ENCODE measurements at places on chromosomes 5 and 9.

- DNase-seq = no peak
Measured at GRCh38 chr5:59799668-59800346, 93.7 kb downstream of the PDE4D start.

DNA sequence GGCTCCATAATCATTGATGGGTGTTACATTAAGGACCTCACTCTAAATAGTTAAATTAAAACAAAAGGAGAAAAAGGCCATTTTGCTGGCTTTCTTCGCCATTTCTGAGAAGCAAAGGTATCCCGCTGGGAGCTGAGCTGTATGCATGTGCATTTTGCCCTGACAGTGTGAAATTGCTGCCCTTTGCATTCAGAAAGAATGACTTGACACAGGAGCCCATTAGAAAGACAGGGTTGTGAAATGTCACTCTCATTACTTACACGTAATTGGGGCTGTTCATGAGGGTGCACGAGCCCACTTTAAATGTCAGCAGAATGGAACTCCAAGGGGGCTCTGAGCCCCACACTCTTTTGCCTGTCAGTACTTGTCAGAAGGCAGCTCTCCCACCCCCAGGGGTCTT lies 85.0 kb downstream of the SEMA4D start:
- DNase-seq = no peak

DNA sequence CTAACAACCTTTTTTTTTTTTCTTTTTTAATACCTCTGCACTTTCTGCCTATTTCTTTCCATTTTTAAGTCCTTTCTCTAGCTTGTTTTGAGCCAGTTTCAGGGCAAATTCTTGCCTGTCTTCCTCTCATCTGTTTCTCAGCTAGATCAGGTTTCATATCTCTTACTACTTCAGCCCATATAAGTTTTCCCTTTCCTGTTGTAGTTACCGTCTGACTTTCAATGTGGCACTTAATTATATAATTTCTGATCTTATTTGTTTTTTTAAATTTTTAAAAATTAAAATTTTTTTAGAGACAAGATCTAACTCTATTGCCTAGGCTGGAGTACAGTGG lies 104.7 kb upstream of the ELL2 start:
- DNase-seq = no peak

GRCh38 chr5:174291162-174291561 lies 245.7 kb downstream of the NSG2 start:
- DNase-seq = no peak

DNA sequence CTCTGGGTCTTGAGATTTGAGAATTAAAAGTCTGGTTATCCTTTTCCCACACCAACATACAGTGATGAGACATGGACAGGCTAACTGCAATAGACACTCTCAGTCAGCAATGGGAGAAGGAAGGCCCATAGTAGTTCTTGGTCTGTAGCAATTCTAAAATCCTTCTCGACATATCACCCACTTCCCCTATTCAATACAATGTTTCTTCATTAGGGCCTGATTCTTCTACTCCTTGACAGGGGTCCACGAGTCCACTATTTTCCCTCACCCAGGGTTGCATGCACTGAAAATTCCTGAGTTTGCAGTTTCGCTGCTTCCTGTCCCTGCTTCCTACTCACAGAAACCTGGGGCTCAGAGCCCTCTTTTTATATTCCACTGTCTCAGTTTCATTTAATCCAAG lies 402.8 kb downstream of the MAT2B start:
- DNase-seq = no peak

DNA sequence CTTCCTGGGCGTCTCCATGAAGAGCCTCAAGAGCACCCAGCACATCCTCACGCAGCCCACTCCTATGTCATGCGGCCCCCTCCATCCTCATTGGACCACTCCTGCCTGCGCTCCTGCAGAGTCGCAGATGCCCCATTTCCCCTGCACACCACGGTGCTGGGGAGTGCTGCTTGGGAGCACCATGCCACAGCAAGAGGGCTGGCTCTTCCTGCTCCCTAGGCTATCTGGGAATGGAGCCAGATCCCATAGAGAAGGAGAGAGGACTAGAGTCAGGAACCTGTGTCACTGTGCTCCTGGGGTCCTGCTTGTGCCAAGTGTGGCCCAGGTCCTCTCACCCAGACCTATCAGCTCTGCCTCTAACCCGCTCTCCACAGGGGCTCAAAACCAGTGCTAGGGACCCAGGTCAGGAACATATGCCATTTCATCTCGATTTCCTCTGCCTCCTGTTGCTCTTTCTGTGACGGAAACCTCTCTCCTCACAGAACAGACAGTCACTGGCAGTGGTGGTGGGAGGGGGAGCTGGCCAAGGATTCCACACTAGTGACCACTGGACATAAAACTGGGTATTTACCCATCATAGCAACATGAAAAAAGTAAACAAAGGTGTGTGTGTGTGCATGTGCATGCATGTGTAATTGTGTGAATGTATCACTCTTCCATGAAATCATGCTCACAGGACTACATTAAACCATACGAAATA lies 178.4 kb downstream of the TTLL11 start:
- DNase-seq = no peak

GRCh38 chr5:181035991-181036815 lies 3.9 kb upstream of the BTNL9 start:
- no peak for DNase-seq

GRCh38 chr5:17805227-17805825 lies 171.1 kb downstream of the TAF11L14 start:
- DNase-seq = no peak

DNA sequence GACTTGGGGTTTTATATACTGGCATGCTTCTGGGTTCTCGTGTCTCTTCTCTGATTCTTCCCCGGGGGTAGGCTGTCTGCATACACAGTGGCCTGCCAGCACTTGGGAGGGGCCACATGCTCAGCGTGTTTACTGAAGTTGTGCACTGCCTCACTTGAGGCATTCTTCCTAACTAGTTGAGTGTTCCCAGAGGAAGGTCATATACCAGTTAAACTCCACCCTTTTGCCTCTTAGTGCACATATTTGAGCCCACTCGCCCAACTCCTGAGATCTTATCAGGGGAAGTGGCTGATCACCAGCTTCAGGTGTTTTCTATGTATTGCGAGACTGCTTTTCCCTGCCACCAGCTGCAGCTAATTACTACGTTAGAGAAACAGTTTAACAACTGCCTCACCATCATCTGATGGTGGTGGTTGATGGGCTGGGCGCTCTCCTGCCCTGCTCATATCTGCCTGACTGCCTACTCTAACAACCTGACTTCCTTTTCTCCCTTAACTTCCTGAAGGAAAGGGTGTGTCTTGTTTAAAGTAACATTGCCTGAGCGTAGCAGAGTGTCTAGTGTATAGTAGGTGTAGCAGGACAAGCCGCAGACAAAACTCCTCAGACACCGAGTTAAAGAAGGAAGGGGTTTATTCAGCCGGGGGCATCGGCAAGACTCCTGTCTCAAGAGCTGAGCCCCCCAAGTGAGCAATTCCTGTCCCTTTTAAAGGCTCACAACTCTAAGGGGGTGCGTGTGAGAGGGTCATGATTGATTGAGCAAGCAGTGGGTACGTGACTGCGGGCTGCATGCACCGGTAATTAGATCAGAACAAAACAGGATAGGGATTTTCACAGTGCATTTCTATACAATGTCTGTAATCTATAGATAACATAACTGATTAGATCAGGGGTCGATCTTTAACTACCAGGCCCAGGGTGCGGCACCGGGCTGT lies 60.1 kb upstream of the CLINT1 start:
- DNase-seq = no peak

DNA sequence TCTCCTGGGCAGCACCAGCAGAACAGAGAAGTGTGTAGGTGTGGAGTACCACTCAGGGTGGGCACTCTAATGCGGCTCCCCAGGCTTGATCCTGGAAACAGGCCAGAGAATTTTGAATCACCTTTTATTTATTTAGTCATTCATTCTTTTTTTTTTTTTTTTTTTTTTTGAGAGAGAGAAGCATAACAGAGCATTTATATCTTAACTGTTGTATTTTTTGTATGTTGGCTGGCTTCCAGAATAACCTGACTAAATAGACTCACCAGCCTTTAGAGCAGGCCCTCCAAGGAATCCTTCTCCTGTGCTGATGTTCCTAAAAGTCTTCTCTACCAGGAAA lies 153.4 kb downstream of the PIK3R1 start:
- no peak for DNase-seq

- DNase-seq = no peak
Measured at GRCh38 chr5:2283481-2284045, 400.8 kb upstream of the IRX4 start.

GRCh38 chr9:83536332-83536731 lies 1.9 kb downstream of the FRMD3 start:
- no peak for DNase-seq

DNA sequence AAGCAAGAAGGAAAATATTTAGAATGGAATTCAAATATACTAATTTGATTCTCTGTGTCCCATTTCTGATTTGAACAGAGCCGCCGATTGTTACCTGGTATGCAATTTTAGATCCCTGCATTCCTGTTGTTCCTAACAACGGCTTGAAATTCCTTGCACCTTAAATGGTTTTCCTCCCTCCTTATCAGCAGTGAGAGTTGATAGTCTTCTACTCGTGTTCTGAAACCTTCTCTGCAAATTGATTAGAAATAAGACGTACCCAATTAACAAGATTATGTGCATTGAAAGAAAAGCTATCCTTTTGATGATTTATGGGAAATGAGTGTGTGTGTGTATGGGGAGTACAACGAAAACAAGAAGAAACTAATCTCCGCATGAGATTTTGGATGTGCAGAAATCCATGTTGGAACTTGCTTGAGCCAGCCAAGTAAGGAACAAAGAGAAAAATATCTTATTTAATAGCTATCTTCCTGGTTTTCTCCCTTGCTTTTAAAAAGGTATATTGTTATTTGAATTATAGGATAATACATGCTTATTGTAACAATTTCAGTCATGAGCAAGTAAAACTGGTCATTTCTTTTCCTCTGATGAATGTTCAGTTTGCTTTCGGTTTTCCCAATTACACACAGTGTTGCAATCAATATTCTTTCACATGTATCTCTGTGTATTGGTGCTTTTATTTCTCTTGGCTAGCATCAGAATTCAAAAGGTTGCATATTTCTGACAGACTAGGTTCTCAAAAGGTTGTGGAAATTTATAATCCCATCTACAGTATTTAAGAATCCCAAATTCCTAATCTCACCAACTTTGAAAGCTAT lies 211.1 kb upstream of the ACTBL2 start:
- DNase-seq = no peak

GRCh38 chr5:59829386-59829785 lies 64.1 kb downstream of the PDE4D start:
- no peak for DNase-seq

- DNase-seq = no peak
Measured at GRCh38 chr5:150582241-150583109, 58.0 kb upstream of the SYNPO start.

- DNase-seq = no peak
Measured at GRCh38 chr5:15354021-15354420, 146.0 kb upstream of the FBXL7 start.

GRCh38 chr5:156783092-156783491 lies 67.0 kb upstream of the PPP1R2B start:
- no peak for DNase-seq

DNA sequence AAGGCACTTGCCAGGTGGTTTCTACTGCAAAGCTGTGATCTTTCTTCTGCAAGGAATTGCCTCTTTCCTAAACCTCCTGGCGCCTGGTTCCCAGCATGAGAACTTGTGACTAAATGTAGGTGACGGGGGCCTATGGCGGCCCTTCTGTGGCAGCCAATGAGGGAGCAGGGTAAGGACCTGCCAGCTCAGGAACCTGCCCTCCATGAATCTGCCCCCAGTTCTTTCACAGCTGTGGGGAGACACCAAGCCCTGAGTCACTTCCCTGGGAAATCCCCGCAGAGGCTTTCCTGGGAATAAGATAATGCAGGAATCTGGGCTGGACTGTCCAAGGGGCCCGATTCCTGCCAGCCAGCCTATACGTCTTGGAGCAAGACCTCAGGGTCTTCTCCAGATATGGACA lies 56.7 kb upstream of the CTNNA1 start:
- DNase-seq = no peak

GRCh38 chr5:125249400-125249799 lies 503.0 kb upstream of the ZNF608 start:
- no peak for DNase-seq

DNA sequence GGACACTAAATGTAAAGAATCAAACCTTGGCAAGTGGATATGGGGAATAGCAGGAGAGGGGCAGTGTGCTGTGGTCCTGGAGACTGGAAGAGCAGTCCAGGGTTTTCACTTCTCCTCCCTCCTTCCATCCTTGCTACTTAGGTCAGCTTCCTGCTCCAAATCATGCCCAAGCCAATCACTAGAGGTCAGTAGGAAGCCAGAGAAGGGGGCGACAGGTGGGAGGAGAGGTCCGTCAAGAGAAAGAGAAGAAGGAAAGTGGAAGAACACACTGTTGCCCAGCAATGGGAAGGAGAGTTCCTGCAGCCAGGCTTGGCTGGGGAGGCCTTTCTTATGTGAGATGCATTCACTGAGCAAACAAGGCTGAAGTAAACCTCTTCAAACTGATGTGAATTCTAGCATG lies 289.6 kb downstream of the DTWD2 start:
- DNase-seq = no peak

- DNase-seq = no peak
Measured at GRCh38 chr9:82126256-82126655, 137.7 kb downstream of the SPATA31D1 start.

DNA sequence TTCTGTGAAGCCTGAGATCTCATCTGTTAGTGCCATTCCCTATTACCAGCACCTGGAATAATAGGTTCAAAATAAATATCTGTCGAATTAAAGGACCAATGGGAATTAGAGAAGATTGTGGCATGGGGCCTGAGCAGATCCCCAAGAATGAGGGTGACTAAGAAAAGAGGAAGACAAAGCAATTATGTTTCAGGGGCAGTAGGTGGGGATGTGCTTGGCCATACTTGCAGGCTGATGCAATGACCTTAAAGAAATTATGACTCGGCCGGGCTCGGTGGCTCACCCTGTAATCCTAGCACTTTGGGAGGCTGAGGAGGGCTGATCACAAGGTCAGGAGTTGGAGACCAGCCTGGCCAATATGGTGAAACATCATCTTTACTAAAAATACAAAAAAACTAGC lies 562.8 kb downstream of the PTPRD start:
- DNase-seq = no peak

DNA sequence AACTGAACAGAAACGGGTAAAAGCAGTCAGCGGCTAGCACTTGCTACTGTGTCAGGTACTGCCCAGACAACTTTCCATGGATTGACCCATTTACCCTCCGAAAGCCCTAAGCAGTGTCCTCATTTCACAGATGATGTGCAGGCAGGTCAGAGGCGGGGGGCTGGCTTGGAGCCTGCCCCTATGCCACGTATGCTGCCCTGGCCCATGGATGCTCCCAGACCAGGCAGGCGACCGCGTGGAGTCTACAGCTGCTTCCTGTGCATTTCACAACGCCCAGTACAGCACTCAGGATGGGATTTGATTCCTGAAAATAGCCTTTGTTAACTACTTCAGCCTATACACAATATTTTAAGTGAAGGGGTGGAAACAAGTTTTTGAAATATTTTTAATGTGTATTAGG lies 202.9 kb downstream of the NXNL2 start:
- no peak for DNase-seq
